Stimulated activated CD8-positive, alpha-beta memory T cell treated with anti-CD3 and anti-CD28 coated beads, Interleukin-4, amount 100 ng/mL, for 1 hour (primary cell): ENCODE measurements at places on chromosomes 5 and 9.

DNA sequence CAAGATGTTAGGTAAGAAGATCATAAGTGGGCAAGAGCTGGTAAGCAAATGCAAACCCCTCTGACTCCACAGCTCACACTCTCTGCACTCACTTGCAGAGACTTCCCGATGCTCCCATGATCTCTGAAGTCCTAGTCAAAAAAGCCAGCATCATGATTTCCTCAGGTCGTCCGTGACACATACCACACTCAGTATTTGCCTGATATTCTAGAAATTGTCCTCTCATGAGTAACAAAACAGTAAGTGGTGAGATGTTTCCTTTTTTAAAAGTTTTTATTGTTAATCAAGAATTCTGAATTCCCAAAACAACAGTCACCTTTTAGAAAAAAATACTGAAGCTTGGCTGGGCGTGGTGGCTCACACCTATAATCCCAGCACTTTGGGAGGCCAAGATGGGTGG is 194.6 kb downstream of the DENND1A start:
- DNase-seq = no peak

DNA sequence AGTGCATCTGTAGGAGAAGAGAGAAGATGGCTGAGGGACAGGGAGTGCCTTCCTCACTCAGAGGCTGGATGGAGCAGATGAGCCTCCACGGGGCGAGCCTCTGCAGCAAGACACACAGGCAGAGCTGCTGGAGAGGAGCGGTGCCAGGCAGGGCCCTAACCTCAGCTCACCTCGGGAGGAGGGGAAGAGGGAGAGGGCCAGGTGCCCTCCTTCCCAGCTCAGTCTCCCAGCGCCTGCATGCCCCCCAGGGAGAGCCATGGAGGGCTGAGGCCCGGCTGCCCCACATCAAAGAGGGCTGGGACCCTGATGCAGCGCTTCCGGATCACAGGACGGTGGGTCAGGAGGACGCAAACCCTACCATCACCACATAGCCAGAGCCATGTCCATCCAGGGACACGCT is 13.6 kb upstream of the SPATA31E1 start:
- DNase-seq = no peak

GRCh38 chr5:37926732-37927131 is 86.9 kb upstream of the GDNF start:
- DNase-seq = no peak

- DNase-seq = no peak
These were observed 114.1 kb downstream of the PCSK5 start for GRCh38 chr9:76004526-76004925.

- no peak for DNase-seq
These were observed 548.9 kb downstream of the BNC2 start for GRCh38 chr9:16321461-16322119.

- DNase-seq = no peak
These were observed 24.4 kb downstream of the BHMT start for GRCh38 chr5:79135790-79136553.

DNA sequence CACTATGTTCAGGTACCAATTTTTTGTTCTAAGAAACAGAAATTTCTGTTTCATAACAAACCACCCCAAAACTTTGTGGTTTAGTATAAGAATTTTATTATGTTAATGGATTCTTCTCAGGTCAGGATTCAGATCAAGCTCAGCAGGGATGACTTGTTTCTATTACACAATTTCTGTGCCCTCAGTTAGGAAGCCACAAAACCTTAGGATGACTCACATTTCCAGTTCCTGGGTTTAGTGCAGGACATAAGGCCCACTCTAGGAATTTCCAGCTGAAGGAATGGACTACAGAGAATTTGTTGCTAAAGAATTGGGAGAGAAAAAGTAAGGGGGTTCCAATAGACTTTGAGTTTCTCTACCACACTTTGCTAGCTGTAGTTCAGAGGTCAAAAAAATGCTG is 629.3 kb downstream of the ANXA1 start:
- DNase-seq = no peak

GRCh38 chr9:30851600-30851999 is 1532.8 kb upstream of the ACO1 start:
- no peak for DNase-seq

- DNase-seq = no peak
These were observed 12.8 kb downstream of the SEMA5A start for GRCh38 chr5:9533096-9533495.

- no peak for DNase-seq
These were observed 8.4 kb downstream of the SLC1A3 start for GRCh38 chr5:36614657-36615308.

- no peak for DNase-seq
These were observed 9.2 kb upstream of the CXXC5 start for GRCh38 chr5:139638736-139639618.

DNA sequence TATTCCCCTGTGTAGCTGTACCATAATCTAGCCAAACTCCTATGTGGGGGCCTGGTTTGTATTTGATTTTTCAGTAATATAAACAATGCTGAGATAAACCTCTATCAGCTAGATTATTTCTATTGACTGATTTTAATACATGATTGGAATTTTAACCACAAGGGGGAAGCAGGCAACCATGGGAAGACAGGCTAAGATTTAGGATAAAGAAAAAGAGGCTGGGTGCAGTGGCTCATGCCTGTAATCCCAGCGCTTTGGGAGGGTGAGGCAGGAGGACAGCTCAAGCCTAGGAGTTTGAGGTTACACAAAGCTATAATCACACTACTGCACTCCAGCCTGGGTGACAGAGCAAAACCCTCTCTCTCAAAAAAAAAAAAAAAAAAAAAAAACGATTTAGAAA is 18.1 kb upstream of the GPX3 start:
- no peak for DNase-seq

DNA sequence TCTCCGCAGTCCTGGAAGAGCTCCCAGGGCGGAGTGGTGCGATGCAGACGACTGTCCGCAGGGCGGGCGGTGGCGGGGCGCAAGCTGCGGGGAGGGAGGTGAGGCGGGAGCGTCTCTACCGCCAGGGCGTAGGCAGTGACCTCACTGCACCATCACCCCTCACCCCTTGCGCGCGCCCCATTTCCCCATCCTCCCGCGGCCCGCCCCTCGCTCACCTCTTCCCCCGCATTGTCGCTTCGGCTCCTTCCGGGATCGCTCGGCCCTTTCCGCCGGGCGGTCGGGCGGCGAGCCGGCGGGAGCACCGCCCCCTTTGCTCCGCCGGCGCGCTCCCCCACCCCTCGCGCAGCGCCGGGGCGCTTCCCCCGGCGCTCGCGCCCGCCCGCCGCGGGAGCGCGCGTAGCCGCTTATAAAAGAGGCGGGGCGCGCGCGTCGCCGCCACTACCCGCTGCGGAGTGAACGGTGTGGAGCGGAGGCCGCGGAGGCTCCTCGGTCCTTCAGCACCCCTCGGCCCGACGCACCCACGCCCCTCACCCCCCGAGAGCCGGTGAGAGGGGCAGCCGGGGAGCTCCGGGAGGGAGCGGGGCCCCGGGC is at the start of gene SPTAN1:
SPTAN1 (plus strand) TSS at position 435 of the 591 bp plus-strand sequence. CDS start 14,154 bp downstream, outside the sequence.
- peak; percentile 67 for DNase-seq

DNA sequence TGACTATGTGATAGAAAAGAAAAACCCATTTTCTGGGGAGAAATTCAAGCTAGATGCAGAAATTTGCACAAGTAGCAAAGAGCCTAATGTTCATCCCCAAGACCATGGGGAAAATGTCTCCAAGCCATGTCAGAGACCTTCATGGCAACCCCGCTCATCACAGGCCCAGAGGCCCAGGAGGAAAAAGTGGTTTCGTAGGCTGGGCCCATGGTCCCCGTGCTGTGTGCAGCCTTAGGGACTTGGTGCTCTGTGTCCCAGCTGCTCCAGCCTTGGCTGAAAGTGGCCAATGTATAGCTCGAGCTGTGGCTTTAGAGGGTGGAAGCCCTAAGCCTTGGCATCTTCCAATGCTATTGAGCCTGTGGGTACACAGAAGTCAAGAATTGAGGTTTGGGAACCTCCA is 711.2 kb upstream of the ZNF608 start:
- no peak for DNase-seq

DNA sequence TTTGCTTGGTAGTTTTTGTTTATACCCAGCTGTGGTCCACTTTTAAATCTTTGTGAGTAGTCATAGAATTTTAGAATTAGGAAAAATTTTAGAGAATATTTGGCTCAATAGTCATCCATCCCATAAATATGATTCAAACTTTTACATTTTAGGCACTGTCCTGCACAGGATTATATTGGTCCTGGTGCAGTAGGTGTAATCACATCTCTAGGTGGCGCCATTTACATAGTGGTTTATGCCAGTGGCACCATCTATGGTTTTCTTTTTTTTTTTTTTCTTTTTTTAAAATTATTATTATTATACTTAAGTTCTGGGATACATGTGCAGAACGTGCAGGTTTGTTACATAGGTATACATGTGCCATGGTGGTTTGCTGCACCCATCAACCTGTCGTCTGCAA is 260.7 kb upstream of the KCNN2 start:
- no peak for DNase-seq

DNA sequence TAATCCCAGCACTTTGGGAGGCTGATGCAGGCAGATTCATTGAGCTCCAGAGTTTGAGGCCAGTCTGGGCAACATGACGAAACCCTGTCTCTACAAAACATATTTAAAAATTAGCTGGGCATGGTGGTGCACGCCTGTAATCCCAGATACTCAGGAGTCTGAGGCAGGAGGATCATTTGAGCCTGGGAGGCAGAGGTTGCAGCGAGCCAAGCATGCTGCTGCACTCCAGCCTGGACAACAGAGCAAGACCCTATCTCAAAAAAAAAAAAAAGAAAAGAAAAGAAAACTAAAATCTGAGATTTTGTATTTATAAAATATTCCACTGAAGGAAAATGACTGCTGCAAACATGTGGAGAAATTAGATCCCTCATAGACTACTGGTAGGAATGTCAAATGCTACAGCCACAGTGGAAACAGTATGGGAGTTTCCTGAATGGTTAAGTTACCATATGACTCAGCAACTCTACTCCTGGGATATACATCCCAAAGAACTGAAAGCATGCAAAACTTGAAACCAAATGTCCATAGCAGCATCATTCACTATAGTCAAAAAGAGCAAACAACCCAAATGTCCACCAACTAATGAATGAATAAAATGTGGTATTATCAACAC is 106.1 kb downstream of the UBAP2 start:
- DNase-seq = no peak

DNA sequence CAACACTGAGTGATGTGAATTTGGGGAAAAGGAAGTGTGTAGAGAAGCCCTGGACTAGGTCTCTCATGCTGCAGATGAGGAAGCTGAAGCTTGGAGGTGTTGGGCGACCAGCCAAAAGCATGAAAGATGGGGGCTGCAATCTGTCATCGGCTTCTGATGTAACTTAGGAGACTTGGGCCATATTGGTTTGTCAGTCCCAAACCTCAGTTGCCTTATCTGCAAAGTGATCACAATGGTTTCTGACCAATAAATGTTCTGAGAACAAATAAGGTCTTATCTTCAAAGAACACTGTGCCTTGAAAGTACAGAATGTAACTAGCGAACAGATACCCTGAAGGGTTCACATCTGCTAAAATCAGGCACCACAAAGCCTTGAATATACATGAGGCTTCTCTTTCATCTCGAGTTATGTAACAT is 198.4 kb upstream of the NR3C1 start:
- DNase-seq = no peak

GRCh38 chr5:180975338-180975737 is 13.3 kb upstream of the BTNL3 start:
- DNase-seq = no peak

DNA sequence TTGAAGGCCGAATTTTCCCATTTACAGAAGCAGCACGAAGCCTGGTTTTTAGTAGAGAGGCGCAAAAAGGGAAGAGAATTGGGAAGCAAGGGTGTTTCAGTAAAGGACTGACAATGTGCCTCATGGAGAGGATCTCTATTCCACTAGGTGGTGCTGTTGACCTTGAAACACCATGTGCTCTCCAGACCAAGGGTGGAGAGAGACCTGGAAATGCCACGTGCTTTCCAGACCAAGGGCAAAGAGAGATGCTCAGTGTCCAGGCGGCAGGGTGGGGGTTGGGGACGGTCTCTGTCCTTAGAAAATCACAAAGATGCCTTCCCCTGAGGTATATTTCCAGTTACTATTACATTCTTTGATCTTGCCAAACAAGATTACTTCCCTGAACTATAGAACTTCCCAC is 425.3 kb downstream of the CSNK1G3 start:
- DNase-seq = no peak

- no peak for DNase-seq
These were observed 41.0 kb downstream of the STOM start for GRCh38 chr9:121328876-121329681.

DNA sequence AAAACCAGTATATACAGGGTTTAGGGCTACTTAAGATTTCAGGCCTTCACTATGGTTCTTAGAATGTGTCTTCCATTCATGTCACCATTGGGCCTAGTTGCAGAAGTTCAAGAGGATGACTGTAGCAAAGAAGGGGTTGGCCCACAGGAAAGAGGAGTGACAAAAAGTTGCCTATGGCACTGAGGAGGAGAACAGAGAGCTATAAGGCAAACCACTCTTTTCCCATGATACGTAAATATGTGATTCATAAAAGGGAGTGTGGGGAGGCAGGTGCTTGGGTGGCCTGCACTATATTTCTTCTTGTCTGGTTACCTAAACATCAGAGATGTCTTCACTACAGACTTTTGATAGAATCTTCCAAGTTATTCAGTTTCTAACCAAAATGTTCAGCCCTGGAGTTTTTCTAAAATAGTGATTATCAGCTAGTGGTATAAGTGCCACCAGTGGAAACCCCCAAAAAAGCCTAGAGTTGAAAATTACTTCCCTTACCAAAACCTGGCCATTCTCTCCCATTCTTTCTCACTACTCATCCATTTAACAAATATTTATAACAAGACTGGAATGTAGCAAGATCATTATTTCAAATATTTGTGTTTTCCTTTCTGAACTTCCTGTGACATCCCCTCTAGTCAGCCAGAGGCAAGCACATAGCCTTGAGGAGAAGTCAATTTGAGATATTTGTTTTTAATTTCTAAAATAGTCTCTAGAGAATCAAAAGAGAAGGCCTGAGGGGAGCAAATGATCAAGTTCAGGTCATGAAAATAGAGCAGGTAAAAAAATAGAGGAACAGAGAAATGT is 367.4 kb downstream of the EFNA5 start:
- no peak for DNase-seq

DNA sequence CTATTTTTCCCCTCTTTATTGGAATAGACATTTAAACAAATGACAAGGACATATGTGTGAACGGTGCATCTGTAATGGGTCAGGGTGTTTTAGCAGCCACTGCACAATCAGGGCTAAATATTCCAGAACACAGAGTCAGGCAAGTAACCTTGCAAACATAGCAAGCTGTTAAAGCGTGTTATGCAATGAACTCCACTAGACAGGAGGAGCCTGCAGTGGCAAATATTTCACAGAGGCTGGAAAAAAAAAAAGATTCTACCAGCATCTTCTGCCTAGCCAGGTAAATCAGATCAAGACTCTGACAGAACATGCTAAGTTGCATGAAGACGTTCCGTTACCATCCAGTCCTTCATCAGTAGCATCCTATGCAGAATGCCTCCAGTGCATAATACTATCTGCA is 171.8 kb downstream of the SEMA5A start:
- no peak for DNase-seq

DNA sequence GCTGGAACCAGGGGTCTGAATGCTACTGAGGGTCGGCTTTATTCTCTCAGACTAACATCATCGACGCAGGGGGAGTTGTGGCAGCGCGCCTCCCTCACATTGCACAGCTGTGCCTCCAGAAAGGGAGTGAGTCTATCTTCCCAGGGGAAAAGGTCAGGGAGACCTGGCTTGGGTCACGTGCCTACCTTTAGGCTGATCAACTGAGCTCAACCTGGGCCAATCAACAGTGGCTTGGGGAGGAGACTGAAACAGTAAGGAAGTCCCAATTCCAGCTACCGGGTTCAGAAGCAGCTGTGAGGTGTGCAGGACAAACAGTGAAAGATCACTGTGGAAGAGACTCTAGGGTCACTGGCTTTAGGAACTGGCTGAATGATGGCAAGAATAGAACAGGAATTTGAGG is 14.3 kb downstream of the SNX30 start:
- DNase-seq = no peak
